ENCODE measurements at places on chromosomes 12 and 14.

GRCh38 chr12:52543985-52544883 is 8.7 kb downstream of the KRT71 start:
- DNase-seq, result no peak

DNA sequence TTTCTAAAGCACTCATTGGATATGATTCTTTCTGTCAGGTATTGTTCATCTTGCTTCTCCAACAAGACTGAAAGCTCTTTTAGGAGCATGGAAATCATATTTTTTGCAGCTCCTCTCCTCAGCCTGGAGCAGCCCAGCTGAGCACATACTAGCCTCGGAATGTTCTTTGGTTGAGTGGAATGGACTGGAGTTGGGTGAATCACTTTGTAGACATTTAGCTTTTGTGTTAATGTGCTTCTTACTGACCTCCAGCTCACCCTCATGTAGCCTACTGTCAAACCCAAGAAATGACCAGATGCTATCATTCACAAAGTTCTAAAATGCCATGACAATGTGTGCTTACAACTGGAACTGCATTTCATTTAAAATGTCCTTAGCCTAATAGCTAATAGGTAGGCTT is 161.1 kb downstream of the NUAK1 start:
- no peak for DNase-seq

GRCh38 chr12:71840231-71840847 is 780 bp downstream of the TBC1D15 start:
- peak; percentile 72 for DNase-seq

- no peak for DNase-seq
Observed at GRCh38 chr12:69575346-69575745, 9.9 kb upstream of the CCT2 start.

- no peak for DNase-seq
Observed at GRCh38 chr12:6957151-6957701, 6.1 kb downstream of the PTPN6 start.

DNA sequence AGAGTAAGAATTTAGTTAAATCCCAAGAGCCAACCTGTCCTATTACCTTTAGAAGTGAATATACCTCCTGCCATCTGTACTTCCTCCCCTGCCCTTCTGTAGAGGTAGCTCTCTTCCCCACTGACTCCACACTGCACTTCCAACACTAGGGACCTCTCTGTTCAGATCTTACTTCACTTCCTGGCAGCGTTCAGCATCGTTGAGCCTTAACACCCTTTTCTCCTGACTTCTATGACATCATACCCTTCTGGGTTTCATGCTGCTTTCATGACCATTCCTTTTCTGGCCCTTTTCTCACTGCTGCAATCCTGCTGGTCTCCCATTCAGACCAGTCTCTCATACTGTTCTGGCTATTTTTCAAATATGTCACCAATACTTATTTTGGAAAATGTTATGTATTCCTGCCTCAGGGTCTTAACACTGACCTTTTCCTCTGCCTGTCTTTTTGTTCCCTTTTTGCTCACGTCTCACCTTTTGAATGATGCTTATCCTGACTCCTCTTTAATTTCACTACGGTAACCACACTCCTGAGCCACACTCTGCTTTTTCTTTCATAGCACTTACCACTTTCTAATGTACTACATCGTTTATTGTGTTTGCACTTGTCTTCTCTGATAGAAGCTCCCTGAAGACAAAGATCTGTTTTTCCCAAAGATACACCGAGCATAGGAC is 67.6 kb downstream of the PLEKHA5 start:
- DNase-seq, result no peak

GRCh38 chr14:89207925-89208328 is 209.1 kb downstream of the FOXN3 start:
- DNase-seq, result no peak

Measured in RWPE1 (cell line).